NAMALWA (cell line): ENCODE measurements at places on chromosomes 2 and 18.

DNA sequence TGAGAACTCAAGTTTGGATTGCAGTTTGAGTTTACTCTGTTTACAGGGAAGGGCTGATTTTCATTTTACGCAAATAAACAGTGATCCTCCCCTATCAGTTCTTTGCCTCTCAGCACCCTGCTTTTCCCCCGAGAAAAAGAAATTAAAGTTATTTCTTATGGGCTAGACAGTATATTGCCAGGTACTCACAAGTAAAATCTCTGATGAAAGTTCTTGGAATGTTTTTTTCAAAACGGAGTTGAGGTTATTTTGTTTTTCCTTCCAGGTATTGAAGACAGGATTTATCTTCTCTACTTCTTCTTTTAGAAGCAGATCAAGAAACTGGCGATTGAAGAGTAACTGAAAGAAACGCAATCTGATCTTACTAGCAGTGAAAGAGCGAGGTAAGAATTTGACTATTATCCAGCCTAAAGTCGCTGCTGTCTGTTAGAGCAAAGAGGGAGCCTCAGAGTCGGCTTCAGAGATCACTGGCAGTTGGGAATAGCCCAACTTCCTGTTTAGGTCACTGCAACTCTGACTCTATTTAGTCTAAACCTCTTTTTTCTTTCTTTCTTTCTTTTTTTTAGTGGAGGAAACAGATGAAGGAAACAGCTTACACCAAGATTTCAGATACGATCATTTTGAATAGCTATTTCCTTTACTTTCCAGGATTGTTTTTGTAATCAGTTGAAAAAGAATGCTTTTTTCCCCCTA is at the start of gene TFPI:
Gene TFPI (minus strand): TSS at position 425 of the 693 bp plus-strand sequence. CDS start 50,667 bp downstream, outside the sequence.
- peak; percentile 32 for DNase-seq

DNA sequence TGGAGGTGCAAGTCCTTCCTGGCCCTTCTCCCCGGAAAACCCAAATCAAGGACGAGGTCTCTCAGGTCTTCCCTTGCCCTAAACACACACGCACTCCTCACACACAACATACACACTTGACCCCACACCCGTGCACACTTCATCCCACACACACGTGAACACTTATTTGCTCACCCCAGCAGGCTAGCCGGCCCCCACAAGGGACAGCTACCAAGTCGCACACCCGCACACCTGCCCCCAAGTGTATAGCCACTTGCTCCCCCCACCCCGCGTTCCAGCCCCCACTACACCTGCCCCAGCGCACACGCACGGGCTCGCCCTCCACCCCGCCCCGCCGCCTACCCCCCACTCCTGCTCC is 359 bp downstream of the TGFBRAP1 start:
- DNase-seq: peak; percentile 43

GRCh38 chr2:108154366-108155061 is 85.3 kb upstream of the SULT1C3 start:
- DNase-seq: no peak

- DNase-seq: no peak
These were observed 1606.3 kb downstream of the SUCLG1 start for GRCh38 chr2:82852787-82853186.

GRCh38 chr2:62293490-62294271 is 97.8 kb downstream of the B3GNT2 start:
- DNase-seq: peak; percentile 12

DNA sequence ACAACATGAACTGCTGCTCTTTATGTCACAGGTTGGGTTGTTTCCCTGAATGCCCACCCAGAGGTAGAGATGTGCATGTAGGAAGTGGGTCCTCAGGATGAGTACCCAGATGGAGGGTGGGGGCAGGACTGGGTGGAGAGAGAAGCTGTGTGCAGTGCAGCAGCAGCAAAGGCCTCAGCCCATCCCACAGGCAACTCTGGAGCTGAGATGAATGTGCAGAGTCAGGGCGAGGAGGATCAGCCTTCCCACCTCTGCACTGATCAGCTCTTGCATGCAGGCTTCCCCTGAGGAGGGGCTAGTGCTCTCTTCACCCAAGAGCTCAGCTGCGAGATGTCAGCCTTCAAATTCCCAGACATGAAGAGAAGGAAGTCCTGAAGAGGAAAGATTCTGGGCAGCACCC is 326.2 kb upstream of the RAB6C start:
- DNase-seq: no peak

GRCh38 chr2:36512705-36513104 is 85.3 kb downstream of the FEZ2 start:
- no peak for DNase-seq

DNA sequence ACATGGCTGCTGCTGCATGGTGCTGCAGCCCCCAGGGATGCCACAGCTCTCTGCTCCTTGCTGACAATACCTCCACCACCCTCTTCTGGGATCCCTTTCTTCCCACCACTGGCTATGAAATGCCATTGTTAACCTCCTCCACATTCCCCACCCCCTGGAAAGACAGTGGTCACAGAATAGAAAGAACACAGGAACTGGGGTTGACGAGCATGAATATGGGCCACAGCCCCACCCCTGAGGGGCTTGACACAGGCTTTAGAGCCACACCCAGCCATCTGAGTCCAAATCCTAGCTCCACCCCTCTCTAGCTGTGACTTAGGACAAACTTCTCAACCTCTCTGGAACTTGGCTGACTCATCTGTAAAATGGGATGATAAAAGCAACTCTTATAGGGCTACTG is 47.3 kb downstream of the TMEM163 start:
- no peak for DNase-seq

DNA sequence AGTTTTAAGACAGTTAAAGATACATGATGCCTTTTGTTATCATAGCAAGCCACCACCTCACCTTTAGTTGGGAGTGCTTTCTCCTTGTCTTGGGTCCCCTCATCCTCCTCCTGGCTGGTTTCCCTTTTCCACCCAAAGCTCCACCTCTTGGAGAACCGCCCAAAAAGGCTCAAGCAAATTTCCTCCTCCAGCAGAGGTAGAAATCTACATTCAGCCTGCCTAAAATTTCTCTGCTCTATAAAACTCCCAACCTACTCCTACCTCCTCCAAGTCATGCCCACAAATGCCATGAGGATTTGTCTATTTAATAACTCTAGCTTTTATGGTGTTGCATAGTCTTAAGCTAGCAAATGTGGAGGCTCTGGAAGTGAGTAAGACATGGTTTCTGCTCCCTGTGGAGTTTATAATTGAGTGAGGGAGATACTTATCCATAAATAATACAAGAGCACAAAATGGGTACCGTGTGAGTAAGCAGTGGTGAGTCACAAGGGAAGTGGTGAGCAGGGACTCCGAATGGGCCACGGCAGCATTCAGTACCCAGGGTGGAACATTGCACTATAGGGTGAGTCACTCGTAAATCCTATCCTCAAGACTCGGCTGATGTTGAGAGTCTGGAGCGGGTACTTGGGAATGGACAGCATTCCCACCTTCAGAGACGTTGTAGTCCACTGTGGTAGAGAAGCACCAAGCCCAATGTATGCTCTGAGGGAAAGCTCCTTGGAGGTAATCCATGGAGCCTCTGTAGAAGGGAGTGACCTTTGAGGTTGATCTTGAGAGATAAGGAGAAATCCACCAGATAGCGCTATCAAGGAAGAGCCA is 146.3 kb downstream of the RTN4 start:
- no peak for DNase-seq

DNA sequence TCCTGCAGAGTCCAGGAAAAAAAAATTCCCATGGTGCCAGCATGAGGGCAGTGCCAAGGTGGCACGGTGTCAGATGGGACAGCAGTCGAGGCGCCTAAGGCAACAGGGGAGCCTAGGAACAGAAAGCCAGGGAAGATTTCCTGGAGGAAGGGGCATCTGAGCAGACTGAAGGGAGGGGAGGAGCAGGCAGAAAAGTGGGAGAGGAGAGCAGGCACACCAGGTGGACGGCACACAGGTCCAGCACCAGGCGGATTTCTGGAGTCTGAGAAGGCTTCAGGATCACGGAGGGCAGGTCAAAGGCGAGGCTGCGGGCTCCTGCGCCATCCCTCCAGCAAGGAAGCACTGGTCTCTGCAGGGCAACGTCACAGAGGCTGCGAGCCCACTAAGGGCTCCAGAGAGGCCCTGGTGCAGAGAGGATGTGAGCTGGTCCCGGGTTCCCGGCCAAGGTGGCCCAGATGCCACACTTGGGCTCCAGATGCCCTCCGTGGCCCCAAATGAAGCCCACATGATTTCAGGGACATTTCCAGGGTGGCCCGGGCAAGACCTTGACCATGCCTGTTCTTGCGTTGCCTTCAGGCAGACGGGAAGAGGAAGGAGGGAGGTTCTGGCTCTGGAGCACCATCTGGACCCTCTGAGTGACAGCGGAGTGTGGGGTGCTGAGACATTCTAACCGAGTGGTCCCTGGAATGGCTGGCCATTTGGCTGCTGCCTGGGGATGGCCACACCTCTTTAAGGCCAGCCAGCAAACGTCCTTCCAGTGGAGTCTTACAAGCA is 4.1 kb downstream of the HS6ST1 start:
- DNase-seq: no peak

DNA sequence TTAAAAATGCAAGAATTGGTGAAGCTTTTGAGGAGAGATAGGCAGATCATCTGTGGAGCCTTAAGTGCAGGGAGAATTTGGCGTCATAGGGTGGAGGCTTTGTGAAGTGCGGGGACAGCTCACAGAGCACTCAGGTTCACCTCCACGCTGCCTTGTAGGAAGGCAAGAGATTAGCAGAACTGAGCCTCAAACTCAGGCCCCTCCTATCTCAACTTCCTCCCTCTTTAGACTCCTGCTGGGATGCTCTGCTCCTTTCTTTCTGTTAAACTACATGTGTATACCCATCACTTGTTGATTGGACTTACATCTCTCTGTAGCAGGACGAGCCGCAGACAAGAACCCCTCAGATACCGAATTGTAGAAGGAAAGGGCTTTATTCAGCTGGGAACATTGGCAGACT is 422.2 kb downstream of the SETBP1 start:
- no peak for DNase-seq

DNA sequence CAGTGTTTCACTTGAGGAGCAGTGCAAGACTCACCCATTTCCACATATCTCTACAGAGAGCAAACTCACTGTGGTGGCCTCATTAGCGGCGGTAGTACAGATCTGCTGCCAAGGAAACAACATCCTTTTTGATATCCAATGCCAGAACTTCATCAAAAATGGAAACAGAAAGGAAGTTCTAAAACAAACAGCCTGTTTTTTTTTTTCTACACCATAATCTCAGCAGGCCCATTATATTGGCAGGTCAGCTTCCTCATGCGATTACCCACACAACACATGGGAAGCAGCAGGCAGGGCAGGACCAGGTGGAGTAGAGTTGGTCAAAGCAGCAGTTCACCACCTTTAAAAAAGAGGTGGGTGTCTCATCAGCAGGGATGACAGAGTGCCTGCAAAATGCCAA is 678.9 kb upstream of the CELF4 start:
- no peak for DNase-seq

DNA sequence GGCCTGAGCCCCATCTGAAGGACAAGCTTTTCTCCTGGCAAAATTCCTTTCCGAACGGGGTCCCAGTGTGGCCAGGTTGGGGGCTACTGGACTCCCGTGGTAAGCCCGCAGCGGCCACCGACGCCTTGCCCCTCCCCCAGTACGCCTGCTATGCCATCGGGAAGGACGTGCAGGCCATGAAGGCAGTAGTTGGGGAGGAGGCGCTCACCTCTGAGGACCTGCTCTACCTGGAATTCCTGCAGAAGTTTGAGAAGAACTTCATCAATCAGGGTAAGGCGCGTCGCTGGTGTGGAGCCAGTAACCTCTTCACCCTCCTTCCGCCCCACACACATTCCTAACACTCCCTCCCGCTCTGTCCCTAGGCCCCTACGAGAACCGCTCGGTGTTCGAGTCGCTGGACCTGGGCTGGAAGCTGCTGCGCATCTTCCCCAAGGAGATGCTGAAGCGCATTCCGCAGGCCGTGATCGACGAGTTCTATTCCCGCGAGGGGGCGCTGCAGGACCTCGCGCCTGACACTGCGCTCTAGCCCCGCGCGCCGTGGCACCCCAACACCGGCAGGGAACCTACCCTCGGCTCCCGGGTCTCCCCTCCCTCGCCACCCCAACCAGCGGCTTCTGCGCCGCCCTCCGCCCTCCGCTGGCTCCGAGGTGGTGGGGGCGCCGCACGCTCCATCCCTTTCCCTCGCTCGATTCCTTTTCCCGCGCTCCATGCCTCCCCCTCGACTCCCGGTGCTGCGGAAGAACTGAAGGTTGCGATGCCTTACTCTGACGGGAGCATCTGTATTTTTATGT is 13.6 kb upstream of the ANKRD53 start:
- peak; percentile 55 for DNase-seq

DNA sequence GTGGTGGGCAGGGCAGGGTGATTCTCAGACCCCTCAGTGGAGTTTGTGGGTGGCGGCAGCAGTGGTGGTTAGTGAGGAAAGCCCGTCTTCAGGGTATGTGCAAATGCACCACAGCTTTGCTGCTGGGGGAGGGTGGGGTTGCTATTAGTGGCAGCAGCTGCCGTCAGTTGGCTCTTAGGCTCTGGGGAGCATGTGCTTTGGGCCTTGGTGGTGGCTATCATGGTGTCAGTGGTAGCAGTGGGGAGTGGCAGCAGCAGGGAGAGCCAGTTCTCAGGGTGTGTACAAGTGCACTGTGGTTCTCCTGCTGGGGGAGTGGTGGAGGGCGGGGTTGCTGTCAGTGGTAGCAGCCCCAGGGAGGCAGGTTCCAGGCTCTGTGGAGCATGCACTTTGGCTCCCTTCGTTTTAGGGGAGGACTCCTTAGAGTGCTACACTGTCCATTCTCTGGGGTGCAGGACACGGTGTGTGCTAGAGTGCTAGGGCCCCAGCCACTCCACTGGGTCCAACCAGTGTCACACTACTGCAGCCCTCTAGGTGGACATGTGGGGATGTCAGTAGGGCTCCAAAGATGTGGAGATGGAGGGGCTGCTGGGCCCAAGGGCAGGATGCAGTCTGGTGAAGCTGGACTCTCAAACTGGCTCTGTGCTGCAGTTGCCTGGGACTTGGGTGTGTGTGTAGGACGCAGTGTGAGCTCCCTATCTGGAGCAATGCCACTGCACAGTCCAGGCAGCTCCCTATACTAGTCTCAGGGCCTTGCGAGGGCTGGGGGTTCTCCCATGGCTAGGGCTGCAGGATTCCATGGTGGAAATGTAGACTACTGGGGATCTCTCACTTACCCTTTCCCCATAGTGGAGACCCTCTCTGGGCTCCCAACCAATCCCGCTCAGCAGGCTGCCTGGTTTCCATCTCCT is 45.3 kb downstream of the ADCYAP1 start:
- no peak for DNase-seq

- DNase-seq: no peak
These were observed 59.9 kb upstream of the ODC1 start for GRCh38 chr2:10508038-10508437.
